ENCODE measurements at places on chromosomes 11 and 22.

DNA sequence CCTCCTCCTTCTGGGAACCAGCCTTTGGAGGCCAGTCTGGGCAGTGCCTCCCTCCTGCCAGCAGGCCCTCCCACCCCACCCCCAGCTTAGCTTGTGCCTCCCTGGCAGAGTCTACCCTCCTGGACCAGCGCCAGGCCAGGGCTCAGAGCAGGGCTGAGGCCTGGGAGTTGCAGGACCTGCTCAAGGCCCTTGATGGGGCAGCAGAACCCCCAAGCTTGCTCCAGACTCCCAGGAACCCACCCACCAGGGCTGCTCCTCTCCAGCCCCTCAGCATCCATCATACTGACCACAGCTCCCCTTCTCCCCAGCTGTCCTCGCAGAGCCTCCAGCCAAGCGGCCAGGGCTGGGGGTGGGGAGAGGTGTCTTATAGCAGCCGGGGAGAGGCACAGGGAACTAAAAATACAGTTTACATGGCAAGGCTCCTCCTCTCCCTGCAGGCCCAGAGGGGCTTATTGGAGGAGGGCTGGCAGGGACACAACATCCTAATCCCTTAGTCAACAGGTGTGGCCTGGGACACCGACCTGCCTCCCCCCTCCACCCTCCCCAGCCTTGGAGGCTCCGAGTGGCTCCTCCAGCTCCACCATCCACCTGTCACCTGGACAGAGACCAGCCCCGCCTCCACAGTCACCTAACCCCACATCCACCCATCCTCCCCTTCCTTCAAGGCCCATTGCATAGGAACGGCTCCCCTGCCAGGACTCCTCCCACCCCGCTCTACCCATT is 5.2 kb upstream of the MB start:
- H3K4me1 ChIP-seq: peaks cover 5% of the 10 kb centered on the region
- no peak overlapping the region for H3K27ac ChIP-seq
- H3K4me3 ChIP-seq: no peak overlapping the region
- H3K36me3 ChIP-seq: no peaks in the 10 kb centered on the region

- no peak for DNase-seq
- H3K4me3 ChIP-seq: no peak overlapping the region
- peaks cover 63% of the 10 kb centered on the region for H3K36me3 ChIP-seq
- H3K27ac ChIP-seq: no peak overlapping the region
- H3K27me3 ChIP-seq: no peaks in the 10 kb centered on the region
Observed at GRCh38 chr11:71470946-71471345, 17.9 kb downstream of the NADSYN1 start.

- H3K36me3 ChIP-seq: no peaks in the 10 kb centered on the region
- peaks cover 3% of the 10 kb centered on the region for H3K27me3 ChIP-seq
- no peak overlapping the region for H3K4me3 ChIP-seq
- no peak for DNase-seq
- H3K4me1 ChIP-seq: no peaks in the 10 kb centered on the region
Observed at GRCh38 chr11:94100253-94100652, 28.4 kb upstream of the PANX1 start.

DNA sequence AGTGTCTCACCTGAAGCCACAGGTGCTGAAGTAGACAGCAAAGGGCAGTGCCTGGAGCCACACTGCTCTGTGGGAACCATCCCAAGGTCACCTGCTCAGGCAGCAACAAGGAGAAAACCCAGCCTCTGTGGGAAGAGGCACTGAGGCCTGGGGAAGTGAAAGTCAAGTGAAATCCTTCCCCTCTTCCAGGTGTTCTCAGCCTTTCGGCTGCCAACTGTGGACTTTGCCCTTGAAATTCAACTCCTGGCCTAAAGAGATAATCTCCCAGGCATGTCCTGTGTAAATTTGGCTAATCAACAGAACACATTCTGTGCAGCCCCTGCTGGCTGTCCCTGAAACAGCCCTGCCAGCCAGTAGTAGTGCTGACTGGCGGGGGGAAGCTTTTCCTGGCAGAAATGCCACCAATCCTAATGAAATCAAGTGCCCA is 112.1 kb downstream of the RPL27A start:
- no peak overlapping the region for H3K27ac ChIP-seq
- H3K4me1 ChIP-seq: no peaks in the 10 kb centered on the region
- DNase-seq: no peak
- no peaks in the 10 kb centered on the region for H3K27me3 ChIP-seq

DNA sequence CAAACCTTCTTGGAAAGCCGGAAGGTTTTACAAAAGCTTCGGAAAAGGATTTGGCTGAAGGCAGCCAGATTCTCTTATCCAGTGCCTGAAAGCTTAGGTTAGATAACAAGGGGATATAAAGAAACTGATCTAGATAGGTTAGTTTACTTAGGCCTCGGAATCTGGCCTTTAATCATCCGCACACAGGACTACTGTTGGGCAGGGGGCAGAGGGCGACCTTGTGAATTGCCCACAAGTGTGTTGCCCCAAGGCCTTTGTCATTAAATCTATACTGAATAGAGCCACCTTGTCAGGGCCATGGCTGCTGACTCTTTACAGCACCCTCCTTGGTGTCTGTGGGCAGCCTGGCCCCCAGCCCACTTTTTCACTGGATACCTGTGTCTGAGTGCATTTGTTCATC is 9.7 kb upstream of the MTMR2 start:
- H3K27me3 ChIP-seq: peaks cover 5% of the 10 kb centered on the region
- no peak overlapping the region for H3K27ac ChIP-seq
- H3K4me3 ChIP-seq: no peak overlapping the region
- H3K36me3 ChIP-seq: no peaks in the 10 kb centered on the region
- H3K4me1 ChIP-seq: no peaks in the 10 kb centered on the region

DNA sequence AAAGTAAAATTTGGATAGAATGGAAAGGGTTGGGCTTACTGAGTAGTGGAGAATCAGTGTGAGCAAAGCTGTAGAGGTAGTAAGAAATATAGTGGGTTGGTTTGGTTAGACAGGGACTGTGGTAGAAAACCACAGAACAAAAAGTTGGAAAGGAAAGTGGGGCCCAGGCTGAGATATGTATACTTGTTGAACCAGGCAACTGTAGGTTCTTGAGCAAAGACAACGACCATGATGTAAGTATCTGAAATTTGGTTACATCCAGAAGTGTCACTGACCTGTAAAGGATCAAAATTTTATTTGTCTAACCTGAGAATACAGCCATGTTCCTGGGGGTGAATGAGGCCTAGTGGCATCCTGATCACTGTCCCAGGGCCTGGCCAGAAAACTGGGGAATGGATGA is 114.1 kb downstream of the STIM1 start:
- H3K36me3 ChIP-seq: peaks cover 20% of the 10 kb centered on the region
- no peak for DNase-seq
- H3K4me1 ChIP-seq: peaks cover 20% of the 10 kb centered on the region
- no peak overlapping the region for H3K27ac ChIP-seq
- no peak overlapping the region for H3K4me3 ChIP-seq

GRCh38 chr11:17730608-17731462 is 3.7 kb upstream of the KCNC1 start:
- no peak overlapping the region for H3K27ac ChIP-seq
- no peak overlapping the region for H3K4me3 ChIP-seq
- H3K27me3 ChIP-seq: peaks cover 3% of the 10 kb centered on the region
- no peaks in the 10 kb centered on the region for H3K4me1 ChIP-seq
- no peaks in the 10 kb centered on the region for H3K36me3 ChIP-seq

DNA sequence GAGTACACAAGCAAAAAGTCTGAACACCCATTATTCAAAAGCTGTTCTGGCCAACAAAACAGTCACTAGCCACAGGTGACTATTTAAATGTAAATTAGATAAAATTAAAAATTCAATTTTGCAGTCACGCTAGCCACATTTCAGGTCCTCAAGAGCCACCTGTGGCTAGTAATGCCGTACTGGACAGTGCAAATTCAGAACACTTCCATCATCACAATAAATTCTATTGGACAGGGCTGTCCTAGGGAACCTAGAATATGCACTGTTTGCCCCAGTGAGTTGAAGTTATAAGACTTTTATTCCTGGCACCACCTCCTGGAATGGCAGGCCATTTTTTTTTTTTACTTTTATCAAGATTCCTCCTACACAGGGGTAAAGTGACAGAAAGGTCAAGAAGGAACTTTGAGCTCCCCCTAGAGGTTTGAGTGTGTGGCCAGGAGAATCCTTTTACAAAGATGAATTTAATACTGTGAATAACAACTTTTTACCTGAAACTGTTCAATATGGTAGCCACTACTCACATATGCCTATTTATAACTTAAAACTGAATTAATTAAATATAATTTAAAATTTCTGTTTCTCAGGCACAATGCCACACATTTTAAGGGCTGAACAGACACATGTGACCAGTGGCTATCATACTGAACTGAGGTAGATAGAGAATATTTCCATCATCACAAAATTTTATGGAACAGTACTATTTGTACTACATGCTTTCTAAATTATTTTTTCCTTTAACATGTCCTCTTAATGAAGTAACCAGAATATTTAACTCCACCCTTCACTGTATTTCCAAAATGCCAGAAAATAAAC is 6.5 kb downstream of the MSANTD2 start:
- H3K27ac ChIP-seq: no peak overlapping the region
- H3K27me3 ChIP-seq: no peaks in the 10 kb centered on the region
- H3K36me3 ChIP-seq: no peaks in the 10 kb centered on the region
- no peak overlapping the region for H3K4me3 ChIP-seq
- DNase-seq: no peak

GRCh38 chr11:35943713-35944502 is at the start of gene LDLRAD3:
Gene LDLRAD3, plus strand, starts transcription at chr11:35944062. Its CDS starts 37 bp downstream, at chr11:35944099.
- no peak for DNase-seq
- H3K36me3 ChIP-seq: no peaks in the 10 kb centered on the region
- no peak within 1 kb of the TSS for H3K4me3 ChIP-seq
- H3K4me1 ChIP-seq: no peaks in the 10 kb centered on the region

DNA sequence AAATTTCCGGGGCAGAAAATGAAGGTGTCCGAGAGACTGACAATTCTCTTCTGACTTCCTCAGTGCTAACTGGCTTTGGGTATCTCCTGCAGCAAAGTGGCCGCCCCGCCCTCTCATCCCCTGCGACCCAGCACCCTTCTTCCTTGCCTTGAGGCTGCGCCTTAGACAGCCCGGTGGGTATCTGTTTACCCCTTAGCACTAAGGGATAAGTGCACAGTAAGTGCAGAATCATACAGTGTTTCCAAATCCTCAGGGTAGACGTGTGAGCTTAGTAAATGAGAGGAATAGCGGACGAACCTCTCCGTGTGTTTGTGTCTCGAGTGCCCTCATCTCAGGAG is 368 bp upstream of the CHORDC1 start:
- H3K27ac ChIP-seq: peak overlapping the region; percentile 83
- H3K36me3 ChIP-seq: no peaks in the 10 kb centered on the region
- DNase-seq: no peak
- peak overlapping the region; percentile 99 for H3K4me3 ChIP-seq

Data from CD4-positive, CD25-positive, alpha-beta regulatory T cell (primary cell).